T-helper 22 cell (primary cell): ENCODE measurements at places on chromosomes 7 and 10.

DNA sequence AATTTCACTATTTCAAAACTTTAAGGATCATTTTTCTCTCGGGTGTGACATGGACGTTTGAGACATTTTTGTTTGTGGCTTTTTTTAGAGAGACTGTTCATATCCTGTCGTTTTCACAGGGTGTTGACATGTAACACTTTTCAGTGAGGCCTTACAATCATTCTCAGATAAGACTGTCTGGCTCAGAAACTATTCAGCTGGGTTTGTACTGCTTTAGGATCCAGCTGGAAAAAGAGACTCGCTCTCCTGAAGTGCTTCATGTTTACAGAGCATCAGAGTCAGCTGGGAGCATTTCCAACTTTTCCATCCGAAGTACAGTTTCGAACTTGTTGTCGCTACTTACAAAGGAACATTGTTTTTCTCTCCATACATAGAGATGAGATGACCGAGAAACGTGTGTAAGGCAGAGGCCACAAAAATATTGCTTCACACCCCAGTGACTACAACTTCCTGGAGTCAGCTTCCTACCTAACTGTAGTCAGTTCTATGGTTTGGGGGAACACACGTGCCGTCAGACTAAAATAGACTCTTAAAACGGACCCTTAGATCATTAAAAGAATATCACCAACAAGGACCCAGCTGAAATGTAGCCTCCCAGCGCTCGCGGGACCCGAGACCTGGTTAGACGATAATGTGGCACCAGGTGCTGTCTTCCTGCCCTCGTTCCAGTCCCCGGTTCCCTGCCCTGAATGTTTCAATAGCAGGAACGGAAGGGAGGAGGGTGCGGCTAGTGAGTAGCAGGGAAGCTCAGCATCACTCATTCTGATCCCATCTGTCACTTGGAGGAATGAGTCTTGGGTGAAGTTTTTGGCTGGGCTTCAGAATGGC lies 78.0 kb downstream of the MKI67 start:
- DNase-seq: no peak

DNA sequence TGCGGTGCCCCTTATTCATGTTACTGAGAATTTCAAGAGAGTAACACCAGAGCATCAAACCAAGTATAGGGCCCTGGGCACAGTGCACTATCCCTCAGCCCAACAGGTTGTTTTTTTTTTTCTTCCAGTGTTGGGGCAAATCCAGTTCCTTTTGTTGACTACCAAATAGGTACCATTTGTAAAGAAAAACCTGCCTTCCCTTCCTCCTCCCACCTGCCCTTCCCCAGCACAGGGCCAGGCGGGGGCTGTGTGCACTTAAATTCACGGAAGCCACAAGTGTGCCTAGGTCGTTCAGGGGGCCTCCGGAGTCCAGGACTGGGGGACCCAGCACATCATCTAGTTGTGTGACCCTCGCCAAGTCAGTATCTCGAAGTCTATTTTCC lies 595 bp upstream of the SFXN4 start:
- DNase-seq: no peak

GRCh38 chr10:47438857-47439474 lies 44.9 kb downstream of the ANXA8 start:
- DNase-seq: no peak

GRCh38 chr7:159231017-159231416 lies 86.3 kb upstream of the VIPR2 start:
- no peak for DNase-seq

GRCh38 chr7:99631295-99632109 lies 14.8 kb downstream of the ZSCAN25 start:
- DNase-seq: no peak

DNA sequence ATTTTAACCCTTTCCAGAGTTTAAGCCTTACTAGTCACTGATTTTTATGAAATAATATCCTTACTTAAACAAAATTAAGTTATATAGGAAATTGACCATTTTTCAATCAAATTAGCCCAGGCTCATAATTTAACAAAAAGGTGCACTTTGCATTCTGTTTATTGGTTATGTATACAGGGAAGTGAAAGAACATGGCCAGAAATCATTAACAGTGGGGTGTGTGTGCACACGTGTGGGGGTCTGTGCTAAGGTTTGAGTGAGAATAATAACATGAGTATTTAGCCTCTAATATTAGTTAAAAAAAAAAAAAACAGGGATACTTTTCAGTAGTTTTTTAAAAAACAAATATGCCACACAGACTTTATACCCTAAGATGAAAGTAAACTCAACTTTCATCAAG lies 510.5 kb upstream of the PFKP start:
- no peak for DNase-seq

- no peak for DNase-seq
These were observed 853.8 kb downstream of the GRM8 start for GRCh38 chr7:126398851-126399529.

GRCh38 chr10:11828682-11829284 lies 5.6 kb downstream of the PROSER2 start:
- no peak for DNase-seq

DNA sequence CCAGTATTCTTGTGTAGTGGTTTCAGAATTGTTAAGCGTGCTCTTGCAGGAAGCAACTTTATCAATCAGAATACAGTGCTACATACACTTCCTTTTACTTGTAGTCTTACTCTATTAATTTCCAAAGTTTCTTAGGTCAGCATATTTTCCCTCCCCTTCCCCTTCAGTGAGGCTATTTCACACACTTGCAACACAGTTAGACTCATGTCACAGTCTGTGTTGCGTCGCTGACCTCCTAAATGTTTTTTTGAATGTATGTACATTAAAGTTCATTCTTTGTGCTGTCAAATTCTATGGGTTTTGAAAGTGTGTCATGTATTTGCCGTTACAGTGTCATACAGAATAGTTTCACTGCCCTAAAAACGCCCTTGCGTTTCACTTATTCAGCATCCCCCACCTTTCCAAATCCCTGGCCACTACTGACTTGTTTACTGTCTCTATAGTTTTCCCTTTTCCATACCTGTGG lies 5.4 kb upstream of the HKDC1 start:
- no peak for DNase-seq

DNA sequence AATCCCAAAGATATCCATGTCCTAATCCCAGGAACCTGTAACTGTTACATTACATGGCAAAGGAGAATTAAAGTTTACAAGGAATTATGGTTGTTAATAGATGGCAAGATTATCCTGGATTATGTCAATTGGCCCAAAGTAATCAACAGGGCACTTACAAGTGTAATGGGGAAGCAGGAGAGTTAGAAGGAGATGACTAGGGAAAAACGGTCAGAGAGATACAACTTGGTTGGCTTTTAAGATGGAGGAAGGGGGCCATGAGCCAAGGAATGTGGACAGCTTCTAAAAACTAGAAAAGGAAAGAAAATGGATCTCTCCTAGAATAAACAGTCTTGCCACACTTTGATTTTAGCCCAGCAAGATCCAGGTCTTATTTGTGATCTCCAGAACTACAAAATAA lies 3.3 kb downstream of the JMJD1C start:
- no peak for DNase-seq

DNA sequence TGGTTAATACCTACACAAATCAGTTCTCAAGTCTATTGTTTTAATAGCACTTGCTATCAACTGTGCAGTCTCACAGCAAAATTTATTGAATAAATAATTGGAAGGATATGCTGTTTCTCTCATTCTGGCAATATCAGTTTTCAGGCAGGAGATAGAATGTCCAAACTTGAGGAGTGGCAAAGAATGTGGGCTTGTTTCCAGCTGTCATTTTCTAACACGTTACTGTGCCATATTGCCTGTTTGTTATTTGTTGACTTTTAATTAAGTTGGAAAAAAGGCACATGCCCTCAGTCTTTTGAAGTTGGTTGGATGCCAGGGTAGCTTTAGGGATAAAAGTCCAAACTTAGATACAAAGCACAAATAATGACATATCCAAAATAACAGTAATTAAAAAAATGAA lies 52.2 kb downstream of the MAGI2 start:
- DNase-seq: no peak

- DNase-seq: no peak
These were observed 74.4 kb downstream of the CYTH3 start for GRCh38 chr7:6197801-6198551.

DNA sequence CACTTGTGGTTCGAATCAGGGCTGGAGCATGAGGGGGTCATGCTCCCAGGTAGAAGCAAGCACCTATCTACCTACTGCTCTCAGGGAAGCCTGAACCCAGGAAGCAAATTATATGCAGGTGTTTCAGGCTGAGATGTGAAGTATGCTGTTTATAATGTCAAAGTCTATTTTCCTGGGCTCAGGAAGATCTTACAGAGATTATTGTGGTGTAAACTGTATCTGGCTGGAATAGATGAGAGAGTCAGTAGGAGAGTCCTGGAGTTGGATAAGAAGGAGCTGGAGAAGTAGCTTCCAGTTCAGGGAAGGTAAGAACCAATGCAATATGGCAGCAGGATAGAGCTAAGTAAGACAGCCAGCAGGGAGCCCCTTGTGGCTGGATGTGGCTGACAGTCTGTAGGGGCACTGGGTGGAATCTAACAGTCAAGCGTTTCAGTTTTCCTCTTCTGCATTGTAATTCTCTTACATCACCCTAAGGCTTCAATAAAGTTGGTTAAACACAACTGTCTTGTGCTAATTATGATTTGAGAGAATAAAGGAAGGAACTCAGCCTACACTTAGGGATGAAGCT lies 105.9 kb upstream of the EEPD1 start:
- no peak for DNase-seq

GRCh38 chr10:16049050-16049449 lies 188.7 kb upstream of the MINDY3 start:
- DNase-seq: no peak

DNA sequence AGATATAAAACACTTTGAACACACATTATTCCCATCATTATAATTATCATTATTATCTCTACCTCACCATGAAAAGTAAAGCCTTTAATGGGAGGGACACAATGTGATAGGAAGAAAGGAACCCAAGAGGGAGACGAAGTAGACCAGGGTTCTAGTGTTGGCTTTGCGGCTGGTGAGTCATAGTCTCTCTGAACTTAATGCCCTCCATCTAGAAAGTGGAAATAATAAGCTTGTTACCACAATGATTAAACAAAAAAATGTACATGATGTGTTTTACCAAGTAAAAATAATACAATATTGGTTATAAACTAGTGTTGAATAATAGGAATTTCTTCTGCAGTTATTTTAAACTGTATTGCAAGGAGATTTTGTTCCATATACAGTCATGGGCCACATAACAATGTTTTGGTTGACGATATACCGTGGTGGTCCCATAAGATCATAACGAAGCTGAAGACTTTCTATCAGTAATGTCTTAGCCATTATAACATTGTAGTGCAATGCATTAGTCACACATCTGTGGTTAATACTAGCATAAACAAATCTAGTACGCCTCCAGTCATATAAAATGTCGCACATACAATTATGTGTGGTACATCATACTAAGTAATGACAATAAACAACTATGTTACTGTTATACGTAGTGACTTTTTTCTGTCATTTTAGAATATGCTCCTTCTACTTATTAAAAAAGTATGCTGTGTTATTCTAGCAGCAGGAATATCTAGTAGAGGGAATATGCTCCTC lies 450.6 kb upstream of the SORCS1 start:
- DNase-seq: no peak

- DNase-seq: no peak
These were observed 636.5 kb downstream of the GALNT17 start for GRCh38 chr7:71768450-71768849.

DNA sequence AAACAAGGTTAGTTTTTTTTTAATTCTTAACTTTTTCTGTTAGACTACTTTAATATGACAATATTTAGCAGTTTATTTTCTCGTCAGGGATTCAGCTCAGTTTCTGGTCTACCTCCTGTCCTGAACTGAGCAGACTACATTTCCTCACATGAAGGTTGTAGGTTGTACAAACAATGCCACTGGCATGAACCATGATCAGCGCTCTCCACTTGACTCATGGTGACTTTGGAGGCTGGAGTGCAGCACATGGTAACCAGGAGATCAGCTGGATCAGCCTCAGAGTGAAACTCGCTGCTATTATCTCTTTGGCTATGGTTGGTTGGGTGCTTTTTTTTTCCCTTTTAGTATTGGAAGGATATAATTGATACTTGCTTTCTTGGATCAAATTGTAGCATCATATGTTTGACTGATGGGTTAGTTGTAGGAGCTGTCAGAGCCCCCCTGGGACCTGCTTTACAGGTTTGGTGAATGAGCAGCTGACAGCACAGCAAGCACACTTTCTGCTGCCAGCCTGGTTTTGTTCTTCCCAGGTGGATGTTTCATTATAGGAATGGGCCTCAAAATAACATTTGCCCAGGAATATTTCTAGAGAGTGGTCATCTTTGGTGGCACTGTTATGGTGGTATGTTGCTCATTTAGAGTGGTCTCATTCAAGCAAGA lies 556.4 kb downstream of the AUTS2 start:
- DNase-seq: no peak

DNA sequence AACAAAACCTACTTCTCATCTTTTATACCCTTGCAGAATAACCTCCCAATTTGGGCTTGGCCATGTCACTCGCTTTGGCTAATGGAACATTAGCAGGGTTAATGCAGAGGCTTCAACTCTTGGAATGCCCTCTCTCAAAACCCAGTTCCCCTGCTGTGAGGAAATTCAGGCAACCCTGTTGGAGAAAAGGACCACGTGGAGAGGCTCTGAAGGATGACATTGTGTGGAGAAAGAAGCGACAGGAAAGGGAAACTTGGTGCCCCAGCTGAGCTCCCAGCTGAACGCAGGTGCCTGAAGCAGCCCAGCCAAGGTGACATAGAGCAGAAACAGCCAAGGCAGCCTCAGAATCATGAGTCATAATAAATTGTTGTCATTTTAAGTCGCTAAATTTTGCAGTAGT lies 214.2 kb upstream of the GHITM start:
- no peak for DNase-seq

GRCh38 chr10:77253147-77253545 lies 384.5 kb downstream of the KCNMA1 start:
- DNase-seq: no peak

- no peak for DNase-seq
These were observed 344.2 kb upstream of the MGMT start for GRCh38 chr10:129122846-129123245.

GRCh38 chr7:66913118-66914037 lies 7.6 kb upstream of the TMEM248 start:
- DNase-seq: no peak

GRCh38 chr7:151432658-151433521 lies 7.1 kb downstream of the CRYGN start:
- DNase-seq: peak; percentile 27

DNA sequence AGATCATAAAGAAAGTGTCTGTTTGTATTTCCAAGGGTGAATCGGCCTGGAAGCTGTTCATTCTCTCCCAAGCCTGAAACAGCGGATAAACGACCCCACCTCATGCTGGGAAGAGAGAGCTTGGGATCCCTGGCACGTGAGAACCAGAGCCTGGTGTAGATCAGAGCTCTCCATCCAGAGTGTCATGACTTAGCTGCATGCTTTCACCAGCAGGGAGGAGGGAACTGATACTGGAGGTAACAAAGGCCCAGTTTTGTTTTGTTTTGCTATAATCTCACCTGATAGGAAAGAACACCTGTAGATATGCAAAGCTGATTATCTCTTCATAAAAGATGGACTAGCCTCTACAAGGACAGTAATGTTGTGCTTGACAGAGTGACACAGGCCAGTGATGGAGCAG lies 236.6 kb downstream of the POM121L12 start:
- DNase-seq: no peak

- peak; percentile 61 for DNase-seq
These were observed 361.8 kb downstream of the GATA3 start for GRCh38 chr10:8416192-8416701.

GRCh38 chr7:17526621-17527020 lies 228.2 kb downstream of the AHR start:
- DNase-seq: no peak

- DNase-seq: no peak
These were observed 48.4 kb downstream of the GATA3 start for GRCh38 chr10:8102708-8103401.

GRCh38 chr7:158973440-158973839 lies 117.1 kb downstream of the DYNC2I1 start:
- DNase-seq: peak; percentile 21

GRCh38 chr7:124029396-124030188 lies 3.3 kb downstream of the TMEM229A start:
- no peak for DNase-seq
